ENCODE measurements at places on chromosomes 7 and 10.

GRCh38 chr10:69472544-69472943, 21.3 kb downstream of the TSPAN15 start:
- DNase-seq: no peak

DNA sequence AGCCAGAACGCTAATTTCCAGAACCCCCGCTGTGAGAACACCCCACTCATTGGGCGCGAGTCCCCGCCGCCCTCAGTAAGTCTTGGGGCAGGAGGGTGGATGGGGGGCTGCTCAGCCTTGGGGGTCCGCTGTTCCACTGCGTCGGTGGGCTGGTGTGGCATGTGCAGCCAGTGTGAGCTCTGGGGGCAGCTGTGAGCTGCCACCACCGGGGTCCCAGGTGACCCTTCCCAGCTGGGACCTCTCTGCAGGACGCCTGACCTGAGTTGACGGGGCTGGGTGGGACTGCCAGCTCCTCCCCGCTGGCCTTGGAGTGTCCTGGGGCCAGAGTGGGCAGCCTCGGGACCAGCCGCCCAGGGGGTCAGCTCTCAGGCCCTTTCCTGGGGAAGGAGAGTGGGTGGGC, 27.2 kb downstream of the TTYH3 start:
- DNase-seq: no peak

DNA sequence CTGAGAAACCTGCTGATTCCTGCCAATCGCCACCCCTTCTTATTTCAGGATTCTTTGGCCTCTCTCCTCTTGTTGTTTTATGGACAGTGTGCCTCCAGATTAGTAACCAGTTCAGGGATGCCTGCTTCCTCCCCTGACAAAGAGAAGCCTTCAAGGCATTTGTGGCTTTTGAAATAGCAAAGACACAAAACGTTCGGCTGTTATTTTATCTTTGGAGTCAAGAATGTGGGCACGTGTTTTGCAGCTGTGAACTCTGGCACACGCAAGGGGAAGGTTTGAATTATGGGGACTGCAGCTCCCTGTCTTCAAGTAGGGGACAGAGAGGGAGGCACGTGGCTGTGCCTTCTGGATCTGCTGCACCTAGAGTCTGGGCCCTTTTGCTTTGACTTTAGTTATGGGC, 157.9 kb upstream of the GRB10 start:
- DNase-seq: no peak

DNA sequence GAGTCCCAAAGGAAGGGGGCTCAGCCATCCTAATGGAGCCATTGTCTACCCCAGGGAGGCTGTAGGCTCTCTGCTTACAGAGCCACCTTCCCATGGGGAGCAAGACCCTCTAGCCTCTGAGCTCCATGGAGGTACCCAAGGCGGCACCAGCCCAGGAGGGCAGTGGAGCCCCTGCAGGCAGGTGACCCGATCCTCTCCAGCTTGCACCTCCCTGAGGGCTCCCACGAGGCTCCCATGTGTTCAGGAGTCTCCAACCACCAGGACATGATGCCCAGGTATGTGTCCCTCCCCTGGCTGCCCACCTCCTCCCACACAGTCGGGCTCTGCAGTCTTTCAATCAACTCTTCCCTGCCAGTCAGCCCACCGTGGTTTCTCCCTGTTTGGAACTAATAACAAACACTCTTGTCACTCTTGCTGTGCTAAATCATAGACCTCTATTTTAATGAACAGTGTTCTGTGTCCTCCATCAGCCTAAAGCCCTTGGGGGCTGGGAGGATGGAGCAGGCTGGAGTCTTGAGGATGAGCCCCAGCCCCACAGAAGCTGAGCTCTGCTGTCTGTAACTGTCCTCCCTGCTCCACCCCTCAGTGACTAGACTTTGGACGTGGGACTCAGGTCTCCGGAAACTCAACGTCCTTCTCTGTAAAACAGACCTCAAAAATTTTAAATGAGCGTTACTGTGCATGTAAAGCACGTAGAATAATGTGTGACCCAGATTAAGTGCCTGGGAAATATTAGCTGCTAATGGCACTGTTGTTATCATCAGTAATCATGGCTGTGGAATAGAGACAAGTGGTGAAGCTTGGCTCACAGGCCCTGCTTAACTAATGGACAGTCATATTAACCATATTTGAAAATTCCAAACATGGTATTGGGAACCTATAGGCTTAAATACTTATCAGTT, 298.9 kb downstream of the WDR37 start:
- DNase-seq: no peak

All from non-pigmented ciliary epithelial cell (primary cell).